D341Med (cell line): ENCODE measurements at places on chromosomes 6 and 20.

DNA sequence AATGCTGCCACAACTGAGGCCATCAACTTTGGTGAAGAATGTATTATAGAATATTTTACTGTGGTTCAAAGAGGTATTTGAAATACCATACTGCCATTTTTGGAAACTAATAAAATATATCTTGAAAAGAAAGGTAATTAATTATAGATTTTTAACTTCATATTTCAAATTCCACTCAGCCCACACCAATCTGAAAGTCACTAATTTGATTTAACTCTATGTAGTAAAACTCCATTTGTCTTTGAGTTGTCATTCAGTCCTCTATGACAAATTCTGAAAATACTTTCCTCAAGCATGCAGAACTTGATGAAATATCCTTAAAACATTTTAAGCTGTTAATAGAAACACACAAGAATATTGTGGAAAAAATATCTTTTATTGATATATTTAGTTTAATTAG lies 1196.7 kb upstream of the CITED2 start:
- DNase-seq: no peak

- no peak for DNase-seq
Measured at GRCh38 chr6:24227556-24227955, 101.5 kb downstream of the NRSN1 start.

GRCh38 chr20:31581391-31581790 lies 23.7 kb upstream of the ID1 start:
- DNase-seq: peak; percentile 15

GRCh38 chr6:13511913-13512717 lies 24.7 kb upstream of the GFOD1 start:
- no peak for DNase-seq

- DNase-seq: no peak
Measured at GRCh38 chr6:119521251-119521650, 171.7 kb upstream of the MAN1A1 start.

- DNase-seq: peak; percentile 36
Measured at GRCh38 chr6:118786596-118787453, 107.1 kb upstream of the ASF1A start.

- no peak for DNase-seq
Measured at GRCh38 chr20:57294550-57294949, 28.1 kb upstream of the BMP7 start.

GRCh38 chr6:167855825-167856425 lies 29.2 kb downstream of the AFDN start:
- DNase-seq: no peak

- no peak for DNase-seq
Measured at GRCh38 chr6:37731371-37731770, 33.7 kb upstream of the MDGA1 start.

DNA sequence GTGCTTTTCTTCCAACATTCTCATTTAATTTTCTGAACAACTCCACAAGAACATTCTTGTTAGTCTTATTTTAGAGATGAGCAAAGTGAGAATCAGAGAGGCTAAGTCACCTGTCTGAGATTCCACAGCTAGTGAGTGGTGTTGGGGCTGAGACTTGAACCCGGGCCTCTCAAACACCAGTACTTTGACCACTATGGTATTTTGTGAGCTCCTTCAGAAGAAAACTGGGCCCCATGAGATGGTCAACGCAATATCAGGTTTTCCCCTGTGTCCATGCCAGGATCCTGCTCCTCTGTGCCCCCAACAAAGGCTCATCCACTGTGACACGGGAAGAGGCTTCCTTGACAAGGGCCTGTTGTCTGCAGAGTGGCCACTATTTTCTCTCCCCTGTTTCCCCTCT lies 51.9 kb downstream of the MAFB start:
- no peak for DNase-seq

- no peak for DNase-seq
Measured at GRCh38 chr20:50991076-50991475, 31.8 kb downstream of the KCNG1 start.

DNA sequence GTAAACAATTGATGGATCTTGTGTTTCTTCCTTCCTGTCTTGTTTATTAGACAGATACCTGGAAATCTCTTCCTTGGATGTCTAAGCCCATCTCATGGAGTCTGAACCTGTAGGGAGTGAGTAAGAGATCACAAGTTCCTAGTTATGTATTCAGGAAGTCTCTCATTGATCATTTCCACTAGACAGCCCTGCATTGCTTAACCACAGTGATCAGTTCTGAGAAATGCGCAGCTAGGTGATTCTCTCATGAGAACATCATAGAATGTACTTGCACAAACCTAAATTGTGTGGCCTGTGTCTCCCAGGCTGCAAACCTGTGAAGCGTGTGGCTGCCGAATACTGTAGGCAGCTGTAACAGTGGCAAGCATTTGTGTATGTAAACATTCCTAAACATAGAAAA lies 39.1 kb downstream of the FAM120B start:
- no peak for DNase-seq

GRCh38 chr20:40902661-40903060 lies 126.0 kb upstream of the TOP1 start:
- peak; percentile 44 for DNase-seq

- DNase-seq: no peak
Measured at GRCh38 chr20:50565871-50566270, 55.7 kb downstream of the PTPN1 start.

GRCh38 chr6:70380252-70380651 lies 33.1 kb upstream of the FAM135A start:
- DNase-seq: no peak

GRCh38 chr6:41561931-41562911 lies 16.0 kb downstream of the FOXP4 start:
- DNase-seq: no peak

DNA sequence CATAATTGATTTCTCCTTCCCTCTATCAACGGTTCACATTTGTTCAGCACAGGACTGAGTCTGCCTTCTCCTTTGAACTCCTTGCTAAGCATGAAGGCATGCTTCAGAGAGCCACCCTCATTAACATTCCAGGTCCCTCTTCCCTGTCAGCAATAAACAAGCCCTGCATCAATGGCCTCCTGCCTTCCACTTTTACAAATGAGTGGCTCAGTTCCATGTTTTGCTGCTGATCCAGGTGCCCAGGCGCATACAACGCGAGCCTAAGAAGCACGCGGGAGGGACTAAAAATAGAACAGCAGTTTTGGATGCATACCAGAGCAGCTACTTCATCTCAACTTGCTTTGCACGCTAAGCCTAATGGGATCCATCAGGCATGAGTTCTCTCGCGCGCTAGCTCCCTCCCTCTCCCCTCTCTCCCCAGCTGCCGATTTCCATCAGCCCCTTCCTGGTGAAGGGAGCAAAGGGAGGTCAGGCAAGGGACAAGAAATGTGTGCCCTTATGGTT lies 53.4 kb downstream of the TRAF3IP2 start:
- DNase-seq: peak; percentile 78

- DNase-seq: no peak
Measured at GRCh38 chr6:44221961-44222335, 1.4 kb upstream of the SLC29A1 start.

- peak; percentile 48 for DNase-seq
Measured at GRCh38 chr6:16316741-16317251, 78.4 kb downstream of the GMPR start.

DNA sequence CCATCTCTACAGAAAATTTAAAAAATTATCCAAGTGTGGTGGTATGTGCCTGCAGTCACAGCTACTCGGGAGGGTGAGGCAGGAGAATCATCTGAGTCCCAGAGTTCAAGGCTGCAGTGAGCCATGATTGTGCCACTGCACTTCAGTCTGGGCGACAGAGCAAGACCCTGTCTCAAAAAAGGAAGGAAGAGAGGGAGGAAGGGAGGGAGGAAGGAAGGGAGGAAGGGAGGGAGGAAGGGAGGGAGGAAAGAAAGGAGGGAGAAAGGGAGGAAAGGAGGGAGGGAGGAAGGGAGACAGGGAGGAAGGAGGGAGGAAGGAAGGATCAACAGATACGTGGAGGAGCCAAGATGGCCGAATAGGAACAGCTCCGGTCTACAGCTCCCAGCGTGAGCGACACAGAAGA lies 90.1 kb downstream of the ZNF217 start:
- DNase-seq: no peak

DNA sequence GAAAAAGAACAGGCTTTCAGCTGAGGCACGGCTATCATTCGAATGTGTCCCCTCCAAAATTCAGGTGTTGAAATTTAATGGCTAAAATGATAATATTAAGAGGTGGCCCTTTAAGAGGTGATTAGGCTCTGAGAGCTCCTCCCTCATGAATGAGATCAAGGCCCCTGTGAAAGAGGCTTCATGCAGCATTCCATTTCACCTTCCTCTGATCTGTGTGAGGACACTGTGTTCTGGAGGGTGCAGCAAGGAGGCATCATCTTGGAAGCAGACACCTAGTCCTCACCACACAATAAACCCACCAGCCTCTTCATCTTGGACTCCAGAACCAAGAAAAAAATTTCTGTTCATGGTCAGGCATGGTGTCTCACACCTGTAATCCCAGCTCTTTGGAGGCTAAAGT lies 56.4 kb downstream of the PPP1R14C start:
- no peak for DNase-seq

DNA sequence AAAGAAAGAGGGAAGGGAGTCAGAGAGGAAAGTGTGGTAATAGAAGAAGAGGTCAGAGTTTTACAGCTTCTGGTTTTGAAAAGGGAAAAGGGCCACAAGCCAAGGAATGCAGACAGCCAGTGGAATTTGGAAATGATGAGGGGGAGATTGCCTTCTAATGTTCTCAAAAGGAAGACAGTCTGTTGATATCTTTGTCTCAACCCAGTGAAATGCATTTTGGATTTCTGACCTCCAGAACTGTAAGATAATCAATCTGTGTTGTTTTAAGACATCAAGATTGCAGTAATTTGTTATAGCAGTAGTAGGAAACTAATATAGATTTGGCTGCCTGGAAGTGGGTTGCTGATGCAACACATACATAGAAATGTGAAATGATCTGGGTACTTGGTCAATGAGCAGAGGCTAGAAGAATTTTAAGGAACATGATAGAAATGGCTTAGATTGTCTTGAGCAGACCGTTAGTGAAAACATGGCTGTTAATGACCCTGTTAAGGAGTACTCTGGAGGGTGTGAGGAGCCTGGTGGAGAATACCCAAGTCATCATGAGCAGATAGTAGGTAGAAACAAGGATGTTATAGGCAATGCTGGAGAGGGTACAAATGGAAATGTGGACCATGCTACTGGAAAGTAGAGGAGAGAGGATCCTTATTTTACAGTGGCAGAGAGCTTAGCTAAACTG lies 255.8 kb upstream of the RAB32 start:
- DNase-seq: no peak

DNA sequence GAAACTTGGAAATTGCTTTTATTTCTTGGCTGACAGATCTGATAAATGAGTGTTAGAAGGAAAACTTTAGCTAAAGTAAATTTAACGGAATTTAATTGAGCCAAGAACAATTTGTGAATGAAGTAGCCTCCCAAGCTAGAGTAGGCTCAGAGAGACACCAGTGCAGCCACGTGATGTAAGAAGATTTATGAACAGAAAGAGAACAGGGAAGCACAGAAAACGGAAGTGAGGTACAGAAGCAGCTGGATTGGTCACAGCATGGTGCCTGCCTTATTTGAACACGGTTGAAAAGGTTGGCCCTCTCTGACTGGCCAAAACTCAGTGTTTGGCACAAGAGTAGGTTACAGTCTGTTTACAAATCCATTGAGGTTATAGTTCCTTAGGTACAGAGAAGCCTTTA lies 29.5 kb upstream of the IFNGR1 start:
- DNase-seq: no peak

DNA sequence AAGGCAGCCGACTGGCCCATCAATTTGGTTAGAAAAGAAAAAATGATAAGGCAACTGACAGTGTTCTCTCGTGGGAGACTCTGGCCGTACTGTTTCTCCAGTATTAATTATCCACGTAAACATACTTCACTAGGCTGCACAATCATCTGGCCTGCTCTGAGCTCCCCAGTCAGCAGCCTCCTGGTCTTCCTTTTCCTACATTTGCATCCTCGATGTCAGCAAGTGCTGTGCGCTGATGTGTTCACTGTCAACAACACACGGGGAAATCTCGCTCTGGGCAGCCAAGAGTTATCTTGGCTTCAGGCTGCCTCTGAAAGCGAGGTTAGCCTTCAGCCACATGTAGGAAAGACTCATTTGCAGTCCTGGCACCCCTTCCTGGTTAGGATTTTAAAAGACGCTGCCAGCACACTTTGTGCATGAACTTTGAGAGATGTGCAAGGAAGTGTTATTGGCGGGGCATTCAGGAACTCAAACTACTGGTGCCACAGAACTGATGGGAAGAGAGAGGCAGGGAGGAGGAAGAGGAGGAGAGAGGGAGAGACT lies 460.5 kb upstream of the ARID1B start:
- DNase-seq: no peak

- DNase-seq: no peak
Measured at GRCh38 chr20:14879020-14879697, 541.7 kb upstream of the FLRT3 start.

DNA sequence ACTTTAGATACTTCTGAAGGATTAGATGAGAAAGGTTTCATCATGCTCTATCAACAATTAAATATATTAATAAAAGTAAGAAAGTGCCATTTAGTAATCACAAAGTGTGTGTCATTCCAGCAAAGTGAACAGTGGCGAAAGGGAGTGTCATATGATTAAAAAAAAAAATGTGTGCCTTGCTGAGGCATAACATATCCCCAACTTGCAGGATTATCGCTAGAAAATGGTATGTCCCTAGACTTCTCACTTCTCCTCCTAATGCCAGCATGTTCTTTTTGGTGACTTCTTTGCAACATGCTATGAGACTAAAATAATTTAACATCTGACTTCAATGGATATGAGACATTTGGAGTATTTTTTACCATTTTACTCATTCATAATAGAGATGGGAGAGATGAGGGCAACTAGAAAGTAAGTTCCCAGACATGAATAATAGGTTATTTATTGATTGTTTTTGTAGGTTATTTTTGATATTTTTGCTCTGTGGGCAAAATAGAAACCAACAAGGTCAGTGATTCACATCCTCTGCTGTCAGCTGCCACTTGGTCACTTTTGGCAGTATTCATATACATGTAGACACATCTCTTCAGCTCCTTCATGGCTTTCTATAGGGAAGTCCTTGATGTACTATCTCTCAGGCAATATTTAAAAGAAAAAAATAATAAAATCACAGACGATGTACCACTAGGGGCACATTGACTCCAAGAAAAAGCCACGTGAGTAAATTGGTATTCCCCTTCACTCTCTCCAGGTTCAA lies 370.1 kb downstream of the BMP2 start:
- no peak for DNase-seq

DNA sequence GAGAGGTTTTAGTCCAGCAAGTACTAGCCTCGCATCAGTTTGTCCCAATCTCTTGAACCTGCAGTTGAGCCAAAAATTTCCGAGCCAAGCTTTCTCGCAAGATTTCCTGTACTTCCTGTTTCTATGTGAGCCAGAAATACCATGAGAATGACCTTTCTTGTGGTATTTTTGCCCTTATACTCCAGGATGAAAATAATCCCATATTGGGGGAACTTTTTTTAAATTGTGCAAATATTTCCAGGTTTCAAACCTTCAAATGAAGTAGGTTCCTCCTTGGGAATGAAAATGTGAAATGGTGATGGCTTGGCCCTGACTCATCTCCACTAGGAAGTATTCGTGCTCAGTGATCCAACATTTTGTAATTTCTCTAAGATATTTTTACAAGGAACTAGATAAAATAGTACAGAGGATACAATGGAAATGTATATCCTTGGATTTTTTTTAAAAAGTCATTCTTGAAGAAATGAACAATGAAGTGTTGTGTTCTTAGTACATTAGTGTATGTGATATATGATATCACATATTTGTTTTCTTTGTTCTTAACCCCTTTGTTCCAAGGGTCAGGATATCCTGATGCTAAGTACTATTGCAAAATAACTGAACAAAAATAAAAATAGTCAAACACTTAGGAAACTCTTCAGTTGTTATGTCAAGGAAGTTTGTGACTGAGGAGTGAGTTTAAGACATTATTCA lies 184.0 kb downstream of the PDE7B start:
- no peak for DNase-seq

GRCh38 chr20:48697845-48698491 lies 129.8 kb downstream of the PREX1 start:
- DNase-seq: no peak
